Common myeloid progenitor, CD34-positive (primary cell): ENCODE measurements at places on chromosomes 5 and 9.

- no peak for DNase-seq
Measured at GRCh38 chr5:1055896-1056610, 47.5 kb downstream of the NKD2 start.

DNA sequence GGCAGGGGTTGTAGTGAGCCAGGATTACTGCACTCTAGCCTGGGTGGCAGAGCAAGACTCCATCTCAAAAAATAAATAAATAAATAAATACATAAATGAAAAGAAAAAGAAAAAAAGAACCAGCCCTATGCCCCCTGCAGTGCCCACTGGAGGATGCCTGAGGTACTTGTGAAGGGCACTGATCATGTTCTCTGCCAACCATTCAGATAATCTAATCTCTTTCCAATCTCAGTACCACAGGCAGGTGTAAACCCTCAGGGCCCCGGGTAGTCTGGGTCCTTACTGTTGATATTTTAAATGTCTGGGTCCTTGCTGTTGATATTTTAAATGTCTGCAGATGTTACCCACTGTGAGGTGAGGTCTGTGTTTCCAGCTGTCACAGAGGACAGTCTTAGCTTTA lies 321.8 kb upstream of the ADCY2 start:
- peak; percentile 4 for DNase-seq

- DNase-seq = no peak
Measured at GRCh38 chr9:38027714-38028113, 41.3 kb downstream of the SHB start.

GRCh38 chr5:55829956-55830355 lies 21.2 kb upstream of the IL31RA start:
- no peak for DNase-seq

GRCh38 chr9:108469654-108470053 lies 386.1 kb downstream of the ACTL7B start:
- DNase-seq = peak; percentile 3

GRCh38 chr5:39505791-39506190 lies 81.0 kb upstream of the DAB2 start:
- no peak for DNase-seq

- no peak for DNase-seq
Measured at GRCh38 chr5:52269859-52270258, 517.9 kb upstream of the ITGA1 start.

DNA sequence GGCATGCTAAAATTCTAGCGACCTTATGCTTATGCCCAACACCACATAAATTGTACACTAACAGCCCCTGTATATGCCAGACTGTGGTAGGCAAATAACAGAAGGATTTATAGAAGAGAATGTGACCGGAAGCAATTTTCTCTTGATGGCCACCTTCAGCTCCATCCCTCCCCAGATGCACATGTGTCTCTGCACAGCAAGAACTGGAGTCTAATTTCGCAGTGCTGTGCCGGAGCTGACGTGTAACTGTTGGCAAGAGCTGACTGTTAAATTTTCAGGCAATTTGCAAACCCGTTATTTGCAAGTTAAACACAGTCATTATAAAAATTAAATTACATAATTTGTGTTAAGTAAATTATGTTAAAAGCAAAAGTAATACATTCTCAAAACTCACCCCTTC lies 48.4 kb downstream of the PCA3 start:
- DNase-seq = no peak

- no peak for DNase-seq
Measured at GRCh38 chr9:2560180-2560579, 61.4 kb upstream of the VLDLR start.

DNA sequence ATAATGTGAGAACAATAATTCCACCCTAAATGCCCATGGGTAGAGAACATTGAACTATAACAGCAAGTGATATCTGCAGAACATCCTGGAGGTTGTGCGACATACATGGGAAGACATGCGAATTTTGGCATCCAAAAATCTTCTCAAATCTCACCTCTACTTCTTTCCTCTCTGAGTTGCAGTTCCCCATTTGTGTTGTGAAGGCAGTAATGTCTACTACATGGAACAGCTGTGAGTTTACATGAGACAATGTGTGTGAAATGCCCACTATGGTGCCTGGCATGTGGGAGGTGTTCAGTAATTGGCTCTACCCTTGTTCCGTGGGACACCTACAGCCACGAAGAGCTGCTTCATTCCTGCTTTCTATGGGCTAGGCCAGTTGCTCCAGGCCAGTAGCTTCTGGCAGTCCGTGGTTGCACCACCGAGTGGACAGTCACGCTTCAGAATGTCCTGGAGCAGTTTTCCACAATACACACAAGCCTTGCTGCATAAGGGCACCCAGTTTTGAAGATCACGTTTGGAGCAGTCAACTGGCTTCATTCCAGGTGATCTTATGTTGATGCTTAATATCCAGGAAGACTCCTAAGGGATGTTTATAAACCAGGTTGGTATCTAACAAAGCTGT lies 297.7 kb downstream of the DEPDC1B start:
- DNase-seq = no peak

GRCh38 chr5:133599600-133599999 lies 12.7 kb downstream of the FSTL4 start:
- DNase-seq = no peak

- DNase-seq = no peak
Measured at GRCh38 chr9:125948887-125949596, 201.9 kb downstream of the PBX3 start.

GRCh38 chr9:33318781-33319180 lies 28.5 kb downstream of the NFX1 start:
- DNase-seq = no peak

DNA sequence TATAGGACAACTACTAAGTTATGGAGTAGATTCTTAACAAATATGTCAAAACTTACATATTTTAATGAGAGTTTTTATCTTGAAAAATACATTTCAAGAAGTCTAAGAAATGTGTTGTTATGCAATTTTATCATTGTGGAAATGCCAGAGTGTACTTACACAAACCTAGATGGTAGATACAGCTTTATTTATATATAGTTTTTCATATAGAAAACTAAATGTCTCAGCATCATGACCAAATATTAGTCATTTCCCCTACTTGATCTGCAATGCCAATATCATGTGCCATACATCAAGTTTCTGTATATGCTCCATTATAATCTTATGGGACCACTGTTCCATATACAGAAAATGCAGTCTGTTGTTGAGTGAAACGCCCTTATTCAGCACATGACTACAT lies 28.7 kb downstream of the CAST start:
- DNase-seq = no peak

- DNase-seq = no peak
Measured at GRCh38 chr5:38497946-38498345, 58.5 kb downstream of the LIFR start.

- no peak for DNase-seq
Measured at GRCh38 chr5:158406884-158407823, 548.2 kb upstream of the CLINT1 start.

DNA sequence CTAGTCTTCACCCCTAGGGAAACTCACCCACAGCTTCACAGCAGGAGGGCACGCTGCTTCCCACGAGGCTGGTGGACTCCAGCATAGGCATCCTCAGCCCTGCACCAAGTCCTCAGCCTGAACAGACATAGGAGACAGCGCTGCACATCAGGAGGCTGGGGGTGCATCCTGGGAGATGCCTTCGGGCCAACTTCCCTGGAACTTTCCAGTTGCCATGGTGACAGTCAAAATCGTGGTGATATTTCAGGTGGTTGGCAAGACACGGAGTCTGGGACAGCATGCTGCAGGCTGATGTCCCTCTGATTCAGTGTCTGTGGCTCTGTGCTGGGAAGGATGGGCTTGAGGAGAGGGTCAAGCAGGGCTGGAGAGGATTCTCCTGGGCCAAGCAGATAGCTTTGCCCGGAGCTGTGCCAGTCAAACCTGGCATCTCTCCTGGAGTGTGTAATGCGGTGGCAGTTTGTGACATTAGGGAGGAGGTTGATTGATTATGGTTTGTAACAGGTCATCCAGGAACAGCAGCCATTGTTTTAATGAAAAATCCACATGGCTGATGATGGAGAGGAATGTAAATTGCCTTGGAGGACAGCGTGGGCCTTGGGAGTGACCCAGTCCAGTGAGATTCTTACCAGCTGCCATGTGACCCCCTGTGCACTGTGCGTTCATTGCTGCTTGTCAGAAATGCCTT lies 35.6 kb upstream of the SEMA4D start:
- DNase-seq = no peak

GRCh38 chr9:8179381-8180053 lies 379.9 kb upstream of the DMAC1 start:
- DNase-seq = no peak

GRCh38 chr9:81314490-81314889 lies 374.9 kb downstream of the TLE1 start:
- DNase-seq = no peak

DNA sequence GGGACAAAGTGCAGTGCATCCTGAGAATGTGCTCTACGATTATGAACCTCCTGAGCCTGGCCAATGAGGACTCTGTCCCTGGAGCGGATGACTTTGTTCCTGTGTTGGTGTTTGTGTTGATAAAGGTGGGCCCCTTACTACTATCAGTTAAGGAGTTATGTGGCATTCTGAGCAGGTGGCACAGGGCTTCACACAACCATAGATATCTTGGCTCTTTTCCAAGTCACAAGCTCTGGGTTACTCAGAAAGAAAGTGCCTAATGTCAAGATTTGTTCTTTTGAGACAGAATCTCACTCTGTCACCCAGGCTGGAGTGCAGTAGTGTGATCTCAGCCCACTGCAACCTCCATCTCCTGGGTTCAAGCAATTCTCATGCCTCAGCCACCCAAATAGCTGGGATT lies 99.0 kb downstream of the GAPVD1 start:
- no peak for DNase-seq

- DNase-seq = peak; percentile 63
Measured at GRCh38 chr5:122076669-122077365, 1.2 kb downstream of the LOX start.

- peak; percentile 61 for DNase-seq
Measured at GRCh38 chr9:73216100-73216499, 64.4 kb downstream of the ANXA1 start.
